ENCODE measurements at places on chromosomes 1 and 21. TPM values are rescaled to one million over a fixed set of nuclear protein-coding genes. Genes with fewer than 3 reads are reported as not detected.

DNA sequence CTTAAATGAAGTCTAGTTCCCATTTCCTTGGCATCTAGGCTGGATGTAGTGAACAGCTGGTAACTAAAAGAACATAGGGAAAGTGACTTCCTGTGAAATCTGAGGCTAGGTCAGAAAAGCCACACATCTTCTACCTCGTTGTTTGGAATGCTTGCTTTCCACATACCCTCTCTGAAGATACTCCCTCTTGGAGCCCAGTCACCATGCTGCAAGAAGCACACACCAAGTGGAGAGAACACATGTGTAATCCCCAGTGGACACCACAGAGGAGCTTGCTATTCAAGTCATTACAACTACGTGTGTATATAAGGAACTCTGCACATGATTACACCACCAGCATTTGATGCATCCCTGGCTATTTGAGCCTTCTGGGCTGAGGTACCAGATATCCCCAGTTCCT, 125.9 kb downstream of the RGS21 start:
- no peak for DNase-seq

- DNase-seq, result no peak
These were observed 1.7 kb downstream of the TOR1AIP1 start for GRCh38 chr1:179883745-179884138.

- DNase-seq, result no peak
These were observed 93.5 kb downstream of the KIF26B start for GRCh38 chr1:245248231-245248731.

GRCh38 chr1:44405798-44406736, 1.0 kb downstream of the RNF220 start:
- no peak for DNase-seq

- no peak for DNase-seq
These were observed 25.2 kb downstream of the LAMC1 start for GRCh38 chr1:183048087-183049085.

DNA sequence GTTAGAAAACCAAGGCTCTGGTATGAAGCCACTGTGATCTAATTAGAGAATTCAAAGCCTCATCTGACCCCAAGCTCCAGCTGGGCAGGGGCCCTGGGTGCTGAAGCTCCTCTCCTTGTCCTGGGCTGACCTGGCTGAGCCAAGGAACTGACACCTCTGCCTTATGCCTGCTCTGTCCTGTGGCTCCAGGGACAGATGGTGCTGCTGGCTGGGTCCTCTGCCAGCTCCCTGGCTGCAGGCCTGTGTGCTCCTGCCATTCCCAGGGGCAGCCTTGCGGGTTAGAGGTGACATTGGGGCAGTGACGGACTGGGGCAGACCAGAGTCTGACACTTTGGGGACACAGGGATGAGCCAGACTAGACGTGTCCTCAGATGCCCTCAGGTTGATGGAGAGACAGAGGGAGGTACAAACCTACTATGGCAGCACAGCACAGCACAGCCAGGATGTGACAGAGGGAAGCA, 11.8 kb downstream of the ACOT11 start:
- DNase-seq, result no peak

The CR1L gene
- total RNA-seq, result not detected

The MCOLN2 gene
- 3.7 TPM for total RNA-seq

The CFHR5 gene
- total RNA-seq, result not detected

Measured in HFFc6 (cell line).